ENCODE measurements at places on chromosomes 2 and 18. TPM values are rescaled to one million over a fixed set of nuclear protein-coding genes. Genes with fewer than 3 reads are reported as not detected.

GRCh38 chr2:201182650-201183364 is at the start of gene CASP10:
Gene CASP10, plus strand, starts transcription at chr2:201183141. Its CDS starts 2,637 bp downstream, at chr2:201185778.
- peak within 1 kb of the TSS; percentile 68 for H3K4me3 ChIP-seq
- DNase-seq = peak; percentile 94
- peaks cover 23% of the 10 kb centered on the region for H3K36me3 ChIP-seq
- peaks cover 68% of the 10 kb centered on the region for H3K4me1 ChIP-seq
- H3K27ac ChIP-seq = peak within 1 kb of the TSS; percentile 74

- no peaks in the 10 kb centered on the region for H3K4me1 ChIP-seq
- H3K27me3 ChIP-seq = no peaks in the 10 kb centered on the region
- no peaks in the 10 kb centered on the region for H3K36me3 ChIP-seq
- no peak overlapping the region for H3K27ac ChIP-seq
- no peak overlapping the region for H3K4me3 ChIP-seq
- DNase-seq = no peak
These were observed 94.3 kb upstream of the CELF4 start for GRCh38 chr18:37659906-37660305.

Gene ALPP
- total RNA-seq = not detected

GRCh38 chr18:46211816-46212215 is 107.6 kb downstream of the HAUS1 start:
- DNase-seq = no peak
- no peaks in the 10 kb centered on the region for H3K4me1 ChIP-seq
- peaks cover 3% of the 10 kb centered on the region for H3K36me3 ChIP-seq

DNA sequence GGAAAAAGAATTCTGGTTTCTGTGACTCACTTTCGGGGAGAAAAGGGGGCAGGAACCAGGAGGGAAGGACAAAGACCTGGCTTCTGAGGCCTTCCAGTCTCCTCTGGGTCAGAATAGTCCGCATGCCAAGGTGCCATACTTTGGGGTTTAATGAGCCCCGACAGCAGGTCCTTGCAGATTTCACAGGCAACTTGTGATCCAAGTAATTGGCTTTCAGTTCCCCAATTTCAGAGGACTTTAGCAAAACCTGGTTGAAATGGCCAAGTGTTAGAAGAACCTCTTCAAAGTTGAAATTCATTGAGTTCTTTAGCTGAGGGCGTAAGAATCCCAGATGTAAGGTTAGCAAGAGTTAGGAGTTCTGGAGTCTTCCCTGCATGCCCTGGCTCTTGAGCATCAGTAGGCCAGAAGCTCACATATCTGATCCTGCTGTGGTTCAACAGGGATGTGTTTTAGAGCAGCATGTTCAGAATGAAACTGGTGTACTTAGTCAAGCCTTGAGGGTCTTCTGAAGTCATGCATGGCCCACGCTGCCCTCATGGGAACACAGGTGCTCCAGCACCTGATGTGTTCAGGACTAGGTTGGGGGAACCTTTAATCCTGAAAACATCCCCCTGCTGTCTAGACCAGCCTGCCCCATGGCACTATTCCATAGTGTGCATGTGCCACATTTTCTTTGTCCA is 143.0 kb downstream of the NUP35 start:
- no peak for DNase-seq
- no peaks in the 10 kb centered on the region for H3K27me3 ChIP-seq
- no peak overlapping the region for H3K27ac ChIP-seq
- H3K4me3 ChIP-seq = no peak overlapping the region

GRCh38 chr18:35121038-35121437 is 79.8 kb downstream of the MAPRE2 start:
- no peak for DNase-seq
- no peaks in the 10 kb centered on the region for H3K4me1 ChIP-seq
- no peaks in the 10 kb centered on the region for H3K36me3 ChIP-seq
- H3K27me3 ChIP-seq = no peaks in the 10 kb centered on the region

DNA sequence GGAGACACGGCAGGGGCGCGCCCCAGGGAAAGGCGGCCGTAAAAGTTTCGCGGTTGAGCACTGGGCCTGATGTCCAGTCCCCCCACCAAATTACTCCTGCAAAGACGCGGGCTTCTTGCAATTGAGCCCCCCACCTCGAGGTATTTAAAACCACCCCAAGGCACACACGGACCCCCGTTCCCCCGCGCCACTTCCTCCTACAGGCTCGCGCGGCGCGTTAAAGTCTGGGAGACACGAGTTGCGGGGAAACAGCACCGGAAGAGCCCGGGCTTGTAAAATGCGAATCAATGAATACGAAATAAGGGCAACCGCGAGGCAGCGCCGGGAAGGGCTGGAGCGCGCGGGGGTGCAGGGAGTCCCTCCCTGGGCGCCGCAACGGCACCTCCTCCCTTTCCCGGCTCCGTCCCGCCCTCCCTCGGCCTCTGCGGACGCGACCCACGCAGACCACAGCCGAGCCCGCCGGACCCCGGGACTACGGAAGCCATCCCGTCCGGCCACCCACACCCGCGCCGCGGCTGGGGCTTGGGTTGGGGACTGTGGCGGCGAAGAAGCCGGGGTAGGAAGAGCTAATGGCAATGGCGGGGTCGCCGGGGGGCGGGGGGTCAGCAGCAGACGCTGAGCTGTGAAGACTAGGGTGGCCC is 918 bp upstream of the NETO1 start:
- no peaks in the 10 kb centered on the region for H3K4me1 ChIP-seq
- H3K4me3 ChIP-seq = no peak overlapping the region
- no peak overlapping the region for H3K27ac ChIP-seq
- no peak for DNase-seq
- no peaks in the 10 kb centered on the region for H3K36me3 ChIP-seq
- H3K27me3 ChIP-seq = no peaks in the 10 kb centered on the region

Gene RAX
- total RNA-seq = not detected

DNA sequence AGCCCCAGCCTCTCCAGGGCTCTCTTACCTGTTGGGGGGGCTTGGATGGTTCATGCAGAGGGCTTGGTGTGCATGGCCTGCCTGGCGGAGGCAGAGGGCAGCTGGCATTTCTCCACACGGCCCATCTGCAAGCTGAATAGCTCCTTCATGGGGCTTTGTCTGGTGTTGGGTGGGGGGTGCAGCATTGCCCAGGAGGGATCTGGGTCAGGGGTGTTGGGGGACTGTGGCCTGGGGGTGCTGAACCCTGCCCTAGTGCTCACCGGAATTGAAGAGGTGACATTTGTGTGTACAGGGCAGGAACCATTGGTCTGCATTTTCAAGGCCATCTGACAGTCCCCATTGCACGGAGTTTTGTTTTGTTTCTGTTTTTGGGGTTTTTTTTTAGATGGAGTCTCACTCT is 58.8 kb upstream of the HAAO start:
- H3K4me3 ChIP-seq = no peak overlapping the region
- no peak for DNase-seq
- no peak overlapping the region for H3K27ac ChIP-seq
- H3K36me3 ChIP-seq = no peaks in the 10 kb centered on the region
- H3K4me1 ChIP-seq = peaks cover 66% of the 10 kb centered on the region
- no peaks in the 10 kb centered on the region for H3K27me3 ChIP-seq

DNA sequence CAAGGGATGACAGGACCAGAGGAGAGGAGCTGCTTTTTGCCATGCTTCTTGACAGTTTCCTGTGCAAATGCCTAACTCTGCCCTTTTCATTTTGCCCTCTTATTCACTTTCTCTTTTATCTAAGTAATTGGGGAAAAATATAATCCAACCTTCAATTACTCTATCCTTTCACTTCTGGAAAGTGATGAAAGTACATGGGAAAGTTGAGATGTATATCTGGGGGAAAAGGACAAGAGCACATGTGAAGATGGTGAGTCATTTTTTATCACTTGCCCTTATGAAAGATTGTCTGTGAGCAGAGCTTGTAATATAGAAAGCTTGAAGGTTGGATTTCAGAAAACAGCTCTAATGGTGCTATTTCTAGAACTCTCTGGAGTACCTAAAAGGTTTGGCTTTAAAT is 1070.7 kb downstream of the CNTNAP5 start:
- no peaks in the 10 kb centered on the region for H3K27me3 ChIP-seq
- H3K27ac ChIP-seq = no peak overlapping the region
- H3K4me3 ChIP-seq = no peak overlapping the region
- no peak for DNase-seq

All from HepG2 (cell line).